ENCODE measurements at places on chromosomes 5 and 9. TPM values are rescaled to one million over a fixed set of nuclear protein-coding genes. Genes with fewer than 3 reads are reported as not detected.

Gene PCDHB7
- not detected for total RNA-seq

Gene DCTN3
- total RNA-seq: 64.2 TPM

Gene S1PR3
- total RNA-seq: 1.8 TPM

Gene C1QTNF3
- total RNA-seq: 0.76 TPM

Gene TMEM215
- total RNA-seq: not detected

Gene SPAAR
- total RNA-seq: not detected

Gene MED22
- 58.6 TPM for total RNA-seq

Gene MARCOL
- total RNA-seq: not detected

GRCh38 chr5:21723500-21723899, 1129.6 kb downstream of the CDH12 start:
- DNase-seq: no peak

DNA sequence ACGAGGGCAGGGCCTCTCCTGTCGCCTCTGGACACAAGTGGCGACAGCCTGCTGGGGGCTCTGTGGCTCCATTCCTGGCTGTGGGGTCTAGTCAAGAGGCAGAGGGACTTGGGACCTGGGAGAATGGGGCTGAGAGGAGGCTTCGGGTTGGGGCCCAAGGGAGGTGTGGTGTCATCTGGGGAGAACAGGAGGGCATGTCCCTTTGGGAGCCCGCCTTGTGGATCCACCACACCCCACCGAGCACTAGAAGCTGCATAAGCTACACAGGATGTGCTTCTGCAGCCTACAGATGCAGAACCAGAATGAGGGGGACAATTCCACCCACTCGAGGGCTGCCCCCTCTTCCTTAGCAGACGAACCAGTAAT, 3.9 kb upstream of the MAN1B1 start:
- no peak for DNase-seq

GRCh38 chr5:78905084-78905938, 79.8 kb downstream of the ARSB start:
- DNase-seq: no peak

GRCh38 chr9:83933790-83934189, 12.6 kb upstream of the KIF27 start:
- DNase-seq: no peak

DNA sequence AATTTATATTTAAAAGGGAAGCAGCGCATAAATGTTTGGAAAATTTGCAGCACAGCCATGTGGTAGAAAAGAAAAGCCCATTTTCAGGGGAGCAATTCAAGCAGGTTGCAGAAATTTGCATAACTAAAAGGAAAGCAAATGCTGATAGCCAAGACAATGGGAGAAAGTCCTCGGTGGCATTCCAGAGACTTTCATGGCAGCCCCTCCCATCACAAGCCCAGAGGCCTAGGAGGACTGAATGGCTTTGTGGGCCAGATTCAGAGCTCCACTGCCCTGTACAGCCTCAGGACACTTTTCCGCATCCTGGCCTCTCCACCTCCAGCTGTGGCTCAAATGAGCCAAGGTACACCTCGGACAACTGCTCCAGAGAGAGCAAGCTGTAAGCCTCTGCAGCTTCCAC, 462.9 kb downstream of the CDK5RAP2 start:
- no peak for DNase-seq

GRCh38 chr9:7467186-7467585, 332.4 kb downstream of the DMAC1 start:
- DNase-seq: no peak

GRCh38 chr5:14572385-14572784, 9.2 kb upstream of the OTULINL start:
- DNase-seq: no peak

DNA sequence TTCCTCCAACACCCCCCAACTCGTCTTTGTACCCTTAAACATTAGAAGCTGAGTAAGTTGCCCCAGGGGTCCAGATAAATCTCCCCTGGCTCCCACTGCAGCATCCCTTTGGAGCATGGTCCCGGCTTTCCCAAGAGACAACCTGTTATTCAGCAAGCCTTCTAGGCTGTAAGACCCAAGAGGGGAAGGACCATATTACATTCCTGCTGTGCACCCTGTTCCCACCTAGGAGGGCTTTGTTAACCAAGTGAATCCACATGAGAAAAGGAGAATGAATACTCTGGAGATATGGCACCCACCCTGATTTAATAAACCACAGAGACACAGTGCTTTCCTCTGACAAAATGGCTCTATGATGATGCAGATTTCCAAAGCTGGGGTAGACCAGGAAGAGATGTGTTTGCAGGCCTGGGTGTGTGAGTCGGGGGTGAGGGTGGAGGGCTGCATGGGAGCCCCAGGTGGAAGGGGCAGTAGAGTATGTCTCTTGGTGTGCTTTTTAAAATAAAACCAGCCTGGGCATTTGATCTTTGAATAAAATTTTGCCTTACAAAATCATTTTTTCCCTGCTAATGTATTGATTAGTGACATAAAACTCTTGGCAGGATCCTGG, 325.2 kb downstream of the DRD1 start:
- DNase-seq: no peak

DNA sequence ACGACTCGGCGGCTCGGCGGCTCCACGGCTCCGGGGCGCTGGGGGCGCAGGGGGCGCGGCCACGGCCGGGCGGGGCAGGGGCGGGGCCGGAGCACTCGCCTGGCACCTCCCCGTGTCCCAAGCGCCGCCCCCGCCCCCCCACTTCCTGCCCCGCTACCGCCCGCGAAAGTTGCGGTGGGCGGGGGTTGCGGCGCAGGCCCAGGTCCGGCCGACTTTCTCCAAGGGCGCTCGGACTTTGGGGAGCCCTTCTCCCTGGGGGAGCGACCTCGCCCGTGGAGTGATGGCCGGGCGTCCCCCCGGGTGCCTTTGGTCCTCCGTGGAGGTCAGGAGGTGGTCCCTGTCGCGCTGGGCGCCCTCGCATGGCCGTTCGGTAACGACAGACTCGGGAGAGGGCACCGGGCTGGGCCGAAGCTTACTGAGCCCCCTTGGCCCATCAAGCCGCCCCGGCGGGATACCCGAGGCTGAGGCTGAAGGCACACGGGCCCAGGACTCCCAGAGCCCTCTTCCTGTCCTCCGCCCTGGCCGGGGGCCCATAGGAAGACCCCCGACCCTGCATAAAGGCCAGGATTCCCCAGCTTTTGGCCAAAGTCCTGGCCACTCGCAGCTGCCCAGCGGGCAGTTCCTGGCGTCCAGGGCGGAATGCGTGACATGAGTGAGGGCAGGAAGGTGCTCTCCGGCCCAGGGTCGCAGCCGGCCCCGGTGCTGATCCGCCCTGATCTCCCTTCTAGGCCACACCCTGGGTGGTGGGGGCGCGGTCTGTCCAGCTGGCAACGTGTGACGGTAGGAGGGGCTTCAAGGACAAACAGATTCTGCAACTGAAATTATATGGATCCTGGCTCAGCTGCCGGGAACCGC, 883 bp upstream of the VAV2 start:
- DNase-seq: peak; percentile 69

GRCh38 chr9:22203371-22204138, 194.4 kb upstream of the CDKN2B start:
- DNase-seq: no peak

DNA sequence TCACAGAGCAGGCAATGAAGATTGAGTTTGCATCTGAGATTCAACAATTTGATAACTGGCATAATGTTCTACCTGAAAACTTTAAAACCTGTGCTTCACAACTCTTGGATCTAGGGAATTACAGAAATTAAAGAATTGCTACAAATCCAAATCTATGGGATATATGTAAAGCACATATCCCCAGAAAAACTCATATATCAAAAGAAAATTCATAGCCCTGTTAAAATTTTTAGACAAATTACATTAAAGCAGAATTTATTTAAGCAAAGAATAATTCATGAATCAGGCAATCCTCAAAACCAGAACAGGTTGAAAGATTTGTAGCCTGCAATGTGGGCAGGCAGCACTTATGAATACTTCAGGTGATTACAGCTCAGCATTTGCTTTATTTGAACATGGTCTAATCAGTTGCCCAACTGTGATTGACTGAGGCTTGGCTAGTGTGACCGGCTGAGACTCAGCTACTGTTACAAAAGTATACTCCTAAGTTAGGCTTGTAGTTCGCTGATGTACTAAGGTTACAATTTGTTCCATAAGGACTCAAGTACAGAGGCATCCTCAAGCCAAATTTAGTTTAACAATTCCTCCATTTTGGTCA, 10.3 kb upstream of the UBTD2 start:
- no peak for DNase-seq

DNA sequence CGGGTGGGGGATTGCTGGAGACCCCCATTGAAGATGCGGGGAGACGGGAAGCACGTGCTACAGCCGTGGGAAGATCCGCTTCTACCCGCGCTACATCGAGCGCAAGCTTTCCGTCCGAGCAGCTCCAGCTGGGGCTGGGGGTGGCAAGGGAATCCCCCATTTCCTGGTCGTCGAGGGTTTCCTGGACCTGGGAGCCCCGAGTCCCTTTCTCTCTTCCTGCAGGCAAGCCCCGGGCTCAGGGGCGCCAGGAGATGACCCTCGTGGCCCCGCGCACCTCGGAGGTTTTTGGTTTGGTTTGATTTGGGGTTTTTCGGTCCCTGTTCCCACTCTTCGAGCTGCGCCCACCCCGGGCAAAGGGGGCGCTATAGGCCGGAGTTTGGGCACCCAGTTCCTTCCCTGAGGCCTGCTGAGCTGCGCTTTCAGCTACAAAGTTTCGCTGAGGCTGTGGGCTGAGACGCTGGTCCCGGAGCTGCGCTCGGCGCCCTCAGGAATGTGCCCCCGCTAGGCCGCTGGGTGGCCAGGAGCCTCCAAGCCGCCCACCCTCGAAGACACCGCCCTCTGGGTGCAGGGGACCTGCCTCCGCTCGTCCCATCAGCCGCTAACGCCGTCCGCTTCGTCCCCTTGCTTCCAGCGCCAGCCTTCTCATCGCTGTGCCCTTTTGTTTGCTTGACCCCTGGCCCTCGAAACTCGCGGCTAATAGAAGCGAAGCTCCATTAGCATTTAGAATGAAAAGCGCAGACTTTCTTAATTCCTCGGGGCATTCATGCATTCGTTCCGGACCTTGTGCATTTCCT, 2.9 kb downstream of the NR4A3 start:
- DNase-seq: peak; percentile 60

DNA sequence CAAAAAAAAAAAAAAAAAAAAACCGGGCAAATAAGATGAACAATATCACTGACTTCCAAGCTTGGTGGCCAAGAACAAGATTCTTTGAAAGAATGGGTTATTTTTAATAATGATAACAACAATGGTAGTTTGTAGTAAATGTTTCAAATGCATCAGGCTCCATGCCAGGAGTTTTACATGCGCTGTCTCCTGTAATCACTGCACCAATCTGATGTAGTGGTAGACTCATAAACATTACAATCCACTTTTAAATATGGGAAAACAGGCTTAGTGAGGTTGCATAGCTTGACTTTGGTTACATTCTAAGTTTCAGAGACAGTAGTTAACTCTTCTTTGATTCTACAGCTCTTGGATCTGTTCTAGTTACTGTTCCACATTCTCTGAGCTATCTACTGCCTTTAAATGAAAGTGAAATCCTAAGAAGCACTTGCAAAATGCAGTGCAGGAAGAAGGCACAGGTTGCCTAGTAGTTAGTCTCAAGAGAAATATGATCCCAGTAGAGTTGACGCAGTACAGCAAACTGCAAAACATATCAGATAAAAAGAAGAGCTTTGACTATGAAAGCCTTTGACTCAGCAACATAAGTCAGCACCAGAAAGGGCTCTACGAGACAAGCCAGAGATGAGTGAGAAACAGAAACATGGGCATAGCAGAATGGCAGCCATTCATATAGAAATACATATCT, 62.1 kb downstream of the PDE4D start:
- DNase-seq: no peak

- no peak for DNase-seq
Measured at GRCh38 chr5:119274767-119275130, 81.1 kb upstream of the TNFAIP8 start.

- no peak for DNase-seq
Measured at GRCh38 chr9:78626971-78627370, 330.0 kb downstream of the PSAT1 start.

Measured in activated T-cell treated with anti-CD3 and anti-CD28 coated beads, Interleukin-2, amount 50 U/mL, for 4 hours (primary cell).